ENCODE measurements at places on chromosomes 1 and 21.

- no peak for DNase-seq
Measured at GRCh38 chr1:31802190-31803150, 13.4 kb downstream of the SPOCD1 start.

GRCh38 chr1:86823386-86823785 is 90.5 kb downstream of the SELENOF start:
- DNase-seq: no peak

- DNase-seq: no peak
Measured at GRCh38 chr1:230715510-230715909, 1.6 kb upstream of the AGT start.

- DNase-seq: no peak
Measured at GRCh38 chr21:42683371-42684108, 30.1 kb downstream of the PDE9A start.

- DNase-seq: no peak
Measured at GRCh38 chr1:158691907-158692306, 5.4 kb upstream of the SPTA1 start.

GRCh38 chr1:241424480-241424971 is 67.5 kb upstream of the RGS7 start:
- no peak for DNase-seq

Measured in stimulated activated CD8-positive, alpha-beta memory T cell treated with anti-CD3 and anti-CD28 coated beads, Interleukin-15, amount 100 ng/mL, for 4 hours (primary cell).